ENCODE measurements at places on chromosomes 4 and X.

DNA sequence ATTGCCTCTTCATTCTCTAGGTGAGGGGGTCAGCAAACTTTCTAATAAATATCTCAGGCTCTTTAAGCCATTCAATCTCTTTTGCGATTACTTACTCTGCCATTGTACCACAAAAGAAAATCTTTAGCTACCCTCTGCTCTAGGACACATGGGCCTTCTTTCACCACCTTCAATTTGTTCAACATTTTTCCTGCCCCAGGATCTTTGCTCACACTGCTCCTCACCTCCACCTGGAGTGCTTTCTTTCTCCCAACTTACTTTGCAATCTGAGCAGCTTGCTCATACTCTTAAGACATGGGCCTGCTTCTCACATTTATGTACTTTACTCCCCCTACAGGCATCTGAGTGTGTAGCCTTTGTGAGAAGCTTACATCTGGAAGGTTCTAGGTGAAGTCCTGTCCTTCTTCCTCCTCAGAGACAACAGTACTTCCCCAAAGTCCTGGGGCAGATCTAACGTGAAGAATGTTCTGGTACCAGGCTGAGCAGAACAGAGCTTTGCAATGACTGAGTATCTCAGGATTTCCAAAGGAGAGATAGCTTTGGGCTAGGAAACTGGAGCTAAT lies 55.0 kb upstream of the PRDM5 start:
- DNase-seq, result peak; percentile 19

DNA sequence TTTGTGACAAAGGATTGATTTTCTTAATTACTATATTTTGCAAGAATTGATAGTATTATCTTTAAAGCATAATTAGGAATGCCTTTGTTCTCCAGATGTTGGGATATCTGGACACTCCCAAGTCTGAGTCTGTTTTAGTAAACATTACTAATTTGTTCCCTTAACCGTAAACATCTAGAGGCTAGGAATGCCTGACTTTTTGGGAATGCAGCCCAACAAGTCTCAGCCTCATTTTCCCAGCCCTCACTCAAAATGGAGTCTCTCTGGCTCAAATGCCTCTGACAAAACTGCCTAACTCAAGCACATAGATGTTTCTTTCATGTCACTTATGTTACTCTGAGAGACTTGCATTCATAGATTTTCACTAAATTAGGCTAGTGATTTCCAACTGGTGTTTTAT lies 297.0 kb upstream of the CLNK start:
- no peak for DNase-seq

- no peak for DNase-seq
Observed at GRCh38 chr4:152258804-152259708, 276.8 kb downstream of the FBXW7 start.

GRCh38 chr4:41399231-41399630 lies 138.7 kb upstream of the LIMCH1 start:
- no peak for DNase-seq

GRCh38 chr4:89303814-89304388 lies 3.7 kb downstream of the GPRIN3 start:
- DNase-seq, result no peak

DNA sequence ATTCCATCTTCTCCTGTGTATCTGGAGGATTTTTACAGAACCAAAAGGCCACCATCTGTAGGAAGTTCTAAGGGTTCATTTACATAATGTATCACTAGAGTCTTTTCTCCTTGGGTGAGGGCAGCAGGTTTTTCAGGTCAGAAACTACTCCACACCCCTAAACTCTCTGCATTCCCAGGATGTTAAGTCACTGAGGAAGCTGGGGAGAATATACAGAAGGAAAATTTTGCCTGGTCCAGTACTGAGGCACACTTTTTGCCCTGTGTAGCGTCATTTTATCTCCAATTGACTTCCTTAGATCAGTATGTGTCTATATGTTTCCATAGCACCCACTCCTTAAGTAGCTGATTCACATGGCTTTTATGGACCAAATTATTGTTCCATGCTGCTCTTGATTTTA lies 17.0 kb downstream of the XKRX start:
- no peak for DNase-seq

DNA sequence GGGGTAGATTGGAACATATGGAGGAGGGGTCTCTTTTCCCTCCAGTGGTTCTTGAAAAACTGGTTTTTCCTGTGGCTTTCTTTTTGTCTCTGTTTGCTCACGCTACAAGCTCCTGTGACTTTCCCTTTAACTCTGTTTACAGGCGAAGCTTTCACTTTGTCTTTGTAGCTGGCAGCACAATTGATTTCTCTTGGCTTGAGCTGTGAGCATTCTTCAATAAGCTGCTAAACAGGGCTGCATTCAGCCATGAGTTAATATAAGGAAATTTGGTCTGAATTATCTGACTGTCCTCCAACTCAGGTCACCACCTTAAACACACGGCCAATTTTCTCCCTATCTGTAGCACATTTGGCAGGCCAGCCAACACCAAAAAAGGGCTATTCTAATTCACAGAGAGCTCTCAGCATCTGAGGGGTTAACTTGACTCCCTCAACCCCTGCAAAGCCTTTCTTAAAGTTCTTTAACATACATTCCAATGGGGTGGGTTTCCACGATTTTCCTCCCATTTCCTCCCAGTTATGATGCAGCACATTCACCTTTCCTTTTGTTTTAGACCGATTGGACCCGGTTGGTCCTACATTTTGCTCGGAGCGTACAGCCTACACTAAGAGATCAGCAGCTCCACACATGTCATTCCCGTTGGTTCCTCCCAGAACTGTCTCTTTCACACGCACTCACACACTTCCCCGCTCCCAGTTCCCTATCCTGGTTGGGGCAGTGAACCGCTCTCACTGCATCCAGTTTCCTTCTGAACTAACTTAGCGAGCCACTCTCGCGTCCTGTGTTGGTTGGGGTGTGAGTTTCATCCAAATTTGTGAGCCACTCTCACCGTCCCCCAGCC lies 45.4 kb downstream of the UGT2A3 start:
- DNase-seq, result no peak

DNA sequence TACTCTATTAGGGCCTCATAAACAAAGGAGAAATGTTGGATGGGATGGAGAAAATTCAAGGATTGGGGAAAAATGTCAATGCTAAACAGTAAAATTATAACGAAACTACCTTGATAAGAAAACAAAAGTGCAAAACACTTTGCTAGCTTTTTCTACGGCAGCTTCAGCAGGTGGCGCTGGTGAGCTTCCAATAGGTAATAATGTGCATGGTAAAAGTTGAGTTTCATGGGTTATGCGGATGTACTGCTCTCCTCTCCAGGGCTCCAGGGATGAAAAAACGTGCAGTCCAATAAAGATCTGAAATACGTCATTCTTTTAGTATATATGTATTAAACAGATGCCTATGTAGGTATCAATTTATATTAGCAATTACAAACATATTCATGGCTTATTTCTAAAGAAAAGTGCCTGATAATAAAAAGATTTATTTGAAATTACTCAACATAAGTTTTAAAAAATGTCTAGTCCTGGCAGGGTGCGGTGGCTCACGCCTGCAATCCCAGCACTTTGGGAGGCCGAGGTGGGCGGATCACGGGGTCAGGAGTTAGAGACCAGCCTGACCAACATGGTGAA lies 239.6 kb downstream of the GRXCR1 start:
- DNase-seq, result peak; percentile 4

DNA sequence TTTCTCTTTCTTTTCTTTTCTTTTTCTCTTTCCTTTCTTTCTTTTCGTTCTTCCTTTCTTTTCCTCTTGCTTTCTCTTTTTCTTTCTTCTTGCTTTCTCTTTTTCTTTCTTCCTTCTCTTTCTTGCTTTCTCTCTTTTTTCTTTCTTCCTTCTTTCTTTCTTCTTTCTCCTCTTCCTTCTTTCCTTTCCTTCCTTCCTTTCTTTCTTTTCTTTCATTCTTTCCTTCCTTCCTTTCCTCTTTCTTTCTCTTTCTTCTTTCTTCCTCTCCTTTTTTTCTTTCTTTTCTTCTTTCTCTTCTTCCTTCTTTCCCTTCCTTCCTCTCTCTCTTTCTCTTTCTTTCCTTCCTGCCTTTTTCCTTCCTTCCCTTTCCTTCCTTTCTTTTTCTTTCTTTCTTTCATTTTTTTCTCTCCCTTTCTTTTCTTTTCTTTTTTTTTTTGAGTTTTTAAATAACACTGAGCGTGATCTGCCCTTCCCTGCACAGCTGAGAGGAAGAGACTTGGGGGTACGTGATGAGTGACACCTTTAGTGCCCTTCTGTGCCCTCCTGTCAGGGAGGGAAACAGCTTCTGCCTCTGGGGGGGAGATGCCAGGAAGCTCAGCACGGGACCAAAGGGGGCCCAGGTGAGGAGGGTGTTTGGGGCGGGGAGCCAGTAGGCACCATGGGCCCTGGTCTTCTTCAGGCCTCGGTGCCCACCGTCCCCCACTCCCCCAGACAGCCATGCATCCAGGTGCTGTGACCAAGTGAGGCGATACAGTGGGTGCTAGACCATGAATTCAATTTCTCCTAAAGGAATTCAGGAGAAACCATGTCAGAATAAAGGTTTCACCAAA lies 36.6 kb upstream of the CDKN2AIP start:
- DNase-seq, result no peak

DNA sequence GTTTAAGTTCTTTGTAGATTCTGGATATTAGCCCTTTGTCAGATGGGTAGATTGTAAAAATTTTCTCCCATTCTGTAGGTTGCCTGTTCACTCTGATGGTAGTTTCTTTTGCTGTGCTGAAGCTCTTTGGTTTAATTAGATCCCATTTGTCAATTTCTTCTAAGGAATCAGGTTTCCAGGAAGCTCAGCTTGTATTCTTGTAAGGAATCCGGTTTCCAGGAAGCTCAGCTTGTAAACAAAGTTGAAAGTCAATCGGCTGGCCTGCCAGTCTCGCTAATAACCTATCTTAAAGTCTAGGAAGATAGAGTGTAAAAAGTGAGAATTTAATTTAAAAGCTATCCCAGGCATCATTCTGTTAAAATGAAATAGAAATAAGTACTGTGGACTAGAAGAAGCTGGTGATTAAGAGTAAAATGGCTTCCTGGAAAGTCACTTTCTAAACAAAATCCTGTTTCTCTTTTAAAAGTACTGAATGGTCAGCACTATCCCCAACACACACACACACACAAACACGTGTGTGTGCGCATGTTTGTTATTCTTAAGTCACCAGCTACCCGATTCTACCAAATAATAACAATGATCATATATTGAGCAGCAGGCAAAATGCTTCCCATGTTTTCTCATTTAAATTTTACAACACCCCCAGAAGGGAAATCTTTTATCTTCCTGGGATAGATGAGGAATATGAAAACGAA lies 171.7 kb downstream of the PAPSS1 start:
- DNase-seq, result no peak

- no peak for DNase-seq
Observed at GRCh38 chr4:6032249-6033244, 14.3 kb upstream of the C4orf50 start.

GRCh38 chr4:70741867-70742658 lies 20.3 kb downstream of the RUFY3 start:
- no peak for DNase-seq

DNA sequence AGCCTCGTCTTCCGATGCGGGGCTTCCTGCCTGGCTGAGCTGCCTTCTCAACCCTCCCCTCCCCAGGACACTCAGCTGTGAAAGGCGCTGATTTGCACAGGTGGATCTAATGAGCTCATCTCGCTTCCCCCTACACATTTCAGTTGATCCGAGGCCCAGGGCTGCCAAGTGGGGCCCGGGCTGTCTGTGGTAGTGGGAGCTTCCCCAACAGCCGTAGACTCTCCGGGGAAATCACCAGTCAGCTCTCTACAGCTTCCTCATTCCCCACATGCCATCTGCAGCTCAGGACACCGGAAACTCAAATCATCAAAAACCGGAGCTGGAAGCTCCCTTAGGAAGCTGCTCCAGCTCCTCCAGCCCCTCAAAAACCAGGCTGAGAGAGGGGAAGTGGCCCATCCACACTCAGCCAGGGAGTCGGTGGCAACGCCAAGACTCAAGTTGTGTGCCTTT lies 56.2 kb downstream of the SMIM20 start:
- peak; percentile 36 for DNase-seq

GRCh38 chrX:154596290-154596929 lies 11.5 kb downstream of the CTAG1A start:
- peak; percentile 11 for DNase-seq

DNA sequence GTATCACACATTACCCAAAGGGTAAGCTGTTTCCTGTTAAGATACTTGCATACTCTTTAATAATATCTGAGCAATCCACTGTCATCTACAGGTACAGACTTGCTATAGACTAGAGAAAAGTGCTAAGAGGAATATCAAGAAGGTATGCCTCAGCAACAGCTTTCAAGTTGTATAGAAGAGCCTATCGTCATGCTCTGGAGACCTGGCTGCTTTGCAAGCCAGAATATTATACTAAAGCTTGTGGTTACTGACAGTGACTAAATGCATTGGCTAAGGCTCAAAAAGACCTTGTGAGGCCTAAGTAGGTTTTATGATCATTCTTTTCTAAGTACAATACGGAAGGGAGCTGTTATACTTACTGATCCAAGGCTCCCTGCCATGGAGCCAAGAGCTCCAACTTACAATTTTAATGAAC lies 11.3 kb downstream of the LAMP2 start:
- DNase-seq, result no peak

DNA sequence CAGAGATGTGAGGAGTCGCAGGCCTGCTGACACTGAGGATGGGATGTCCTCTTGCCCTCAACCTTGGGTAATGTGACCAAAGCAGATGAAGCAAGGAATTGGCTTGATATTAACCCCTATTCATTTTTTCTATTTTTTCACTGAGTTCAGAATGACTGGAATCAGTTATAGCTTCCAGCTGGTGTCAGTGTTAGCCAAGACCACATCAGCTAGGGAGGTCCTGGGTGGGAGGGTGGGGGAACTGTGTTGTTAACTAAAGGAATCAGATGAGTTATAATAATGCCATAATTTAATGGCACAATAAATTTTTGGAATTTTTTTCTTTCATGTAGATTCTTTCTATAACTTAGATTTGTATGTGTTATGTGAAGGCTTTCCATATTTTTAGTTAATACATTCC lies 91.9 kb downstream of the EGF start:
- DNase-seq, result no peak

DNA sequence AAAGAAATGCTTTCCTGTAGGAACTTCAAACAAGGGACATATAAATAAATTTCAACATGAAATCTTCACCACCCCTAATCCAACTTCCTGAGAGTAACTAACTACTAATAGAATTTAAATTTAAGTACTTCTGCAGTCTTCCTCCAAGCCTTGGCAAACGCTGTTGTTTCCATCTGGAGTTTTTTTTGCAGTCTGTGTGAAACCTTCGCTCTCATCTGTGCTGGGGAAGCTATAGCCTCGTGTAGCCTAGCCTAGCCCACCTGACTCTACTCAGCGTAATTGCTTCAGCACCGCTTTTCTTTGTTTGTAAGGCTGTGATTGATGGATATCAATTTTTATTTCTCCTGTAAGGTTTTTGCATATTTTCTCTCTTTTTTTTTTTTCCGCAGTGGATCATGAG lies 30.9 kb downstream of the STOX2 start:
- no peak for DNase-seq

- DNase-seq, result no peak
Observed at GRCh38 chr4:188975271-188975670, 836.0 kb downstream of the TRIML1 start.
